Liver (tissue), 10 donors: ENCODE measurements at places on chromosomes 1 and 21.

GRCh38 chr1:240829487-240829886 lies 217.5 kb upstream of the GREM2 start:
- DNase-seq = no peak

GRCh38 chr1:169271098-169271497 lies 96.5 kb downstream of the NME7 start:
- DNase-seq = no peak

DNA sequence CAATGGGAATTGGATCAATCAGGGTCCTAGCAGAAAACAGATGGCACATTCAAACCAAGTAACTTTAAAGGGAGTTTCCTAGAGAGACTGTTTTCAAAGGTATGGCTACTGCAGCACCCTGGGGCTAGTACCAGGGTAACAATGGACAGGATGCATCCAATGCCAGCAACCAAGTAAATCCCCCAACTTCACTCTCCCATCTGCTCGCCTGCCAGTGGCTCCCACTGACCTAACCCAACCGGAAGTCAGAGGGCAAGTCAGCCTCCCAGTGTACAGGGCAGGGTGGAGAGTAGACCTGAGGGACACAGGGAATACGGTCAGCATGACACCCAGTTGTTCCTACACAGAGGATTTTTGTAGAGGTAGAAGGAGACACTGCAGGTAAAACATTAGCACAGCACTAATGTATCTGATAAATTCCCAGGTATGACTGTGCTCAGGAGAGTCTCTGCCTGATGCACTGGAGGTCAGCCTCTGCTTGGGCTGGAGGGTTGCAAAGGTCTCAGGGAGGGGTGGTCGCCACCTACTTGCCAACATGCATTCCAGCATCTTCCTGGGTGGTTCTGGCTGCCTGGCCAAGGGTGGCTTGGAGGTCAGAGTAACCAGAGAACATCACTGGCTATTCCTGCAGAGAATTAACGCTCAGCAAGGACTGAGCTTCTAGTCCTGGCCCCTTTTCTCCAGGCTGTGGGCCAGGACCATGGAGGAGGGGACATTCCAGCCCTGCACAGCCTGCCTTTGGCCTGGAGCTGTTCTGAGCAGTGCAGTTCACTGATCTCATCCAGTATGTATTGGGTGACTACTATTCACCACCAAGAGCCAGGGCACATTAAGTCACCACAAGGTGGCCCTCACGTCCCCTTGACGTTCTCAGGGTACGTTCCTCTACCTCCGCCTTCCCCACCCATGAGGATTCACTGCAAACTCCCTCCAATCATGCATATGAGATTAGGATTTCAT lies 5.1 kb upstream of the GJA4 start:
- DNase-seq = no peak

- DNase-seq = no peak
Measured at GRCh38 chr1:222124602-222125001, 382.7 kb upstream of the DUSP10 start.

- DNase-seq = no peak
Measured at GRCh38 chr1:50980505-50980904, 10.5 kb downstream of the CDKN2C start.

DNA sequence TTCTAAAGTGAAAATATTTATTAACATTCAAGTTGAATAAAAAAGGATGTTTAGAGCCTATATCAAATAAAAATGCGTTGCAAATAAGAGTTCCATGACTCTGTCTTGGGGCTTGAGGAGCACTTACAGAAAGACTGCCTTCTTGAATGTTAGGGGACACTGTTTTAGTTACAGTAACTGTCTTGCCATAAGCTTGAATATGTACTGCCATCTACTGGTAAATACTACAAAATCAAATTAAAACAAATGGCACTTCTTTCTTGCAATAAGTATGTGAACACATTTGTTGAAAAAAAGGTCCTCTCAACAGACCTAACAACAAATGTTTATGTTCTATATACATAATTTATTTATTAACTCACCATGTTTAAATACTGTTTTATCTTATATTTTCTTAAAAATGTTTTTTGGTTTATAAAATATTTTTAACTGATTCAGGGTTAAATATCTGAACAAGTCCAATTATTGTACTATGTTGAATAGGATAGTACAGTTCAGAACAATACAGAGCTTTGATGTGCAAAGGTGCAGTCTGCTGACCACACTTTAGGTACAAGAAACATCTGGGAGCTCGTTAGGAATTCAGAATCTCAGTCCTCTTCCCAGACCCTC lies 199.5 kb downstream of the LRRIQ3 start:
- no peak for DNase-seq

DNA sequence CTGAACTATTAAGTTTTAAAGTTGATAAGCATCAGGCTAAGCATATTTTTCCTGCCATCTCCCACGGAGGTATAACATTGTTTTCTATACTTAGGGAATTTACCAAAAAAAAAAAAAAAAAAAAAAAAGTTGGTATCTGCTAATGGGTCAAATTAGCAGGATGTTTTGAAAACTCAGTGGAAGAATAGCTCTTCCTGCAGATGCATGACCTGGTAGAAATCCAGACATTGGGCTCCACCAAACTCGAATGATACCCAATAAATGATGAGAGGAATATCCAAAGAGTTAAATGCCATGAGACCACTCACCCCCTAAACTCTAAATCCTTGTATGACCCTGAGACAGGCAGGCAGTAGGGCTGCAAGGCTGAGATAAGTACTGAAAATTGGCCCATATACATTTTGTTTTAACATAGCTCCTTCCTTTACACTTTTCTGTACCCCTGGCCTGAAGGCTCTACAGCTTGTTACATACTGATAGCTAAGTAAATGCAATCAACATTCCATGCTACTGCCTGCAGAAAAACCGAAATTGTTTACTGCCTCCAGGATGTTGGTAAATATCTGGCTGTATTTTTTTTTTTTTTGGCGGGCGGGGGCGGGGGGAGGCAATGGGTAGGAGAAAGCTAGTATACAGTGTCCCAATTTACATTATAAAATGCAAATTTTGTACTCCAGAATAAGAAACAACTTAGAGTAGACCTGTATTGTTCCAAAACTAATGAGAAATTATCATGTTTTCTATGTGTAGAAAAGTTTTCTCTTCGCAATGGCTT lies 57.6 kb downstream of the NFIA start:
- no peak for DNase-seq

GRCh38 chr1:84795966-84796600 lies 96.9 kb downstream of the LPAR3 start:
- DNase-seq = no peak

GRCh38 chr1:197312163-197312562 lies 44.1 kb downstream of the CRB1 start:
- DNase-seq = no peak

DNA sequence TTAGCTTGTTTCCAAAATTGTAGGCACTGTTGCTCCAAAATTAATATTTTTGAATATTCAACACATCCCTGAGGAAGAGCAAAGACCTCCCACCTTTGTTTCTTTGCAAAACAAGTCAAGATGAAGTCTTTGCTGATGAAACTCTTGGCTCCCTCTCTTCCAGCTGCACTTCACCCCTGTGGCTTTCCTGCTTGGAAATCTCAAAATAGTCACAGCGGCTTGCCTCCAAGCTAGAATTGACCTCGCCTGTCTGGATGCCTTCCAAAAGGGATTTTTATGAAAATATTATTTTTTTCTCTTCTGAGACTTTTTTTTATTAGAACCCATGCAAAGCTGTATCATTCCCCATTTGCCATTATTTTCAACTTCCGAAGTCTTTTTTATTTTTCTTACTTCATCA lies 71.1 kb upstream of the MROH9 start:
- DNase-seq = no peak

DNA sequence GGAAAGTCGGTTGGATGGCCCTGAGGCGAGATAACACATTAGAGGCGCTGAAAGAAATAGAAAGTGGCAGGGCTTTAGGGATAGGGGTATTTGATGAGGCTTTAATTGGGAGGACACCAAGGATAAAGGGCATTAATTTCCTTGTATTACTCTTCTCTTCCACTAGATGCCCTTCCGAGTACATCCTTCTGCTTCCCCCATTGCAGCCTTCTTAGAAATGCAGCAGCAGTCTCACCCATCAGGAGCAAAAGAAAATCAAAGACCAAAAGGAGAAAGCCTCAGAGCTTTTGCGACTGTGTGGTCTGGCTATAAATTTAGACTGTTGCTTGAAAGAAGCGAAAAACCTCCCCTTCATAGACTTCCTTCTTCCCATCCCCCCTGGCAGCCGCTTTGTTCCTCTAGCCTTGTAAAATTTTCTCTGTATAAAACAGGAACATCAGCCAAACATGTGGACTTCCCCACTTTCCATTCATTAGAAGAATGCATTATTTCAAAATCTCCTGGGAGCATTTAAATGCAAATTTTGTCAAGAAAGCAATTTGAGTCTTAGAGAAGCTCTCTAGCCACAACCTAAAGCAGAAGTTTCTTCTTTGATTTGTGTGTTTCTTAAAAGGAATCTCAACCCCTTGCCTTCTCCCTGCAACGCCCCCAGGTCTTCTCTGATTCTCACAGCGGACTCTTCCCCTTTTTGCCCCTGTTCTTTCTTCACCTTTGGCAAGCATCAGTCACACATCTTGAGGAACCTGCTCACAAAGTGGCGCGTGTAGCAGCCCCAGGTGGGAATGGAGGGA lies 76.6 kb downstream of the NDUFS5 start:
- DNase-seq = no peak

DNA sequence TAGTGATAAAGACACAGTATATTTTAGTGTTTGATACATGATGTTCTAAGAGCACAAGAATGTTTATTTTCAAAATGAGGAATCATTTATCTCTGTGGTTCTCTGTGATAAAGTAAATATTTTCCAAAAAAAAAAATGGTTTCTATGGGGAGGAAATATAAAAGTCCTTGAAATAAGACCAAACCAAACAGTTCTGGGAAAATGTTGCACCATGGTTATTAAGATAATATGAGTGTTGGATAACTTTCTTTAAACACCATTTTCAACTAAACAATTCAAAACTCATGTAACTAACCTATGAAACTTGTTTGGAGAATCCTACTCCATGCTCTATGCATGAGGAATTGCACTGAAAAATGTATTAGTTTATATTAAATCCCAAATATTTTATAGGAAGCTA lies 184.6 kb downstream of the KCNT2 start:
- no peak for DNase-seq

DNA sequence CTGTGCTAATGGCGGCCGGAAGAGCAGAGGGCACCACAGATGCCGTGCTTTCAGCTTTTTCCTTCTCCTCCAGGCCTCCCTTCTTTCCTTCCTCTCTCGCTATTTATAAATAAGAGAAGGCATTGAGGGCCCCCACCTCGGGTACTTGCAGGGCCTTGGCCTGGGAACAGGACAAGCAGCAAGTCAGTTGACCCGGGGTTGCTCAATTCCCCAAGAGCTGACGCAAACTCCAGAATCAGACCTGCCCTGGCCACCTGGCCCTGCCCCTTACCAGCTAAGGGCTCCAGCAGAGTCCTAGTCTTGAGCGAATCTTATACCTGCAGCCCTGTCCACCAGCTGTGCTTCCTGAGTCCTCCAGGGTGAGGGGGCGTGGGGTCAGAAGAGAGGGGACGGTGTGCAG lies 13.5 kb downstream of the TNFRSF1B start:
- no peak for DNase-seq

GRCh38 chr1:2242814-2243725 lies 15.0 kb downstream of the SKI start:
- no peak for DNase-seq

DNA sequence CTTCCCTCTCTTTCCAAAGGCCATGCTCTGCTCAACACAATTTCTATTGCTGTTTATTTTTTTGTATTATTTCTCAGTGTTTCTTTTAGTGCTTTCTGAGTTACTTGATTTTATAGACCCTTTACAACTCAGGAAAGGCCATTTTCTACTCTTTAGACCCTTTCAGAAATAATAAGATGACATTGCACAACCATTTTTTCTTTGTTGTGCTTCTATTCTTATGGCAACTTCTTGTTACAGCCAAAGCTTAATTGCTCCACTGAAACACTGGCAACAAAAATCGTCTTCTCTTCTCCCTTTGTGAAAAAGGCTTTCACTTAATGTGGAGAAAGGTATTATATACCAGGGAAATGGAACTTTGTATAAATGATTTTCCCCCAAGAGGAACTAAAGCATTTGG lies 39.0 kb upstream of the SAMSN1 start:
- DNase-seq = no peak

DNA sequence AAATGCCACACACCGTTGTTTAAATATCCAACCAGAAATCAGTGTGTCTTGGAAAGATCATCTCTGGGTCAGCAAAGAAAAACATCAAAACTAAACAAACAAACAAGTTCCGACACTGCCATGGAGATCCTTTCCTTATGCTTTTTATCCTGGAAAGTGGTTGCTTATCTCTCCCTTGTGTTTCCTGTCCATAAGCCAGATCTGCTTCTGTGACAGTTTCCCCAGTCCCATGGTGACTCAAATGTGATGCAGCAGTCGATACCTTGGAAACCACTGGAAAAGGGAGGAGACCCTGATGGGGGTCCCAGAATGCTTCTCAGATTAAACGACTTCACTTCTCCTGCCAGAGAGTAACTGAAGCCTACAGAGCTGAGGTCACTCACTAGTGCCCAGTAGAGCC lies 94.7 kb downstream of the DMRTA2 start:
- DNase-seq = no peak

DNA sequence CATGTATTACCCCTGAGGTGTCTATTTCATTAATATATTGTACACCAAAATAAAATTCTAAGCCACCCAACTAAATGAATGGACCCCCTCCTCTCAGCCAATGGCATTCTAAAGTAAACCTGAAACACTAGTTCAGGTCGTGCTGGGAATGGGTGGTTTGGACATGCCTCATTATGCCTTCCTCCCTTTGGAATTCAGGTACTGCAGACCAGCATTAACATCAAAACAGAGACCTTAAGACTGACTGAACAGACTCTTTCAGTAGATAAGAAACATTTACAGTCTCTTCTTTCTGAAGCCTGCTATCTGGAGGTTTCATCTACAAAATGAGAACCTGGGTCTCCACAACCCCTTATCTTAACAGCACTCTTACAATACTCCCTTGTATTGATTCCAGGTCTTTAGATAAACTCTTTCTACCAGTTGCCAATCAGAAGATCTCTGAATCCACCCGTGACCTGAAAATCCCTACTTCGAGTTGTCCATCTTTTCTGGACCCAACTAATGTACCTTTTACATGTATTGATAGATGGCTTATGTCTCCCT lies 93.6 kb downstream of the PKN2 start:
- no peak for DNase-seq

DNA sequence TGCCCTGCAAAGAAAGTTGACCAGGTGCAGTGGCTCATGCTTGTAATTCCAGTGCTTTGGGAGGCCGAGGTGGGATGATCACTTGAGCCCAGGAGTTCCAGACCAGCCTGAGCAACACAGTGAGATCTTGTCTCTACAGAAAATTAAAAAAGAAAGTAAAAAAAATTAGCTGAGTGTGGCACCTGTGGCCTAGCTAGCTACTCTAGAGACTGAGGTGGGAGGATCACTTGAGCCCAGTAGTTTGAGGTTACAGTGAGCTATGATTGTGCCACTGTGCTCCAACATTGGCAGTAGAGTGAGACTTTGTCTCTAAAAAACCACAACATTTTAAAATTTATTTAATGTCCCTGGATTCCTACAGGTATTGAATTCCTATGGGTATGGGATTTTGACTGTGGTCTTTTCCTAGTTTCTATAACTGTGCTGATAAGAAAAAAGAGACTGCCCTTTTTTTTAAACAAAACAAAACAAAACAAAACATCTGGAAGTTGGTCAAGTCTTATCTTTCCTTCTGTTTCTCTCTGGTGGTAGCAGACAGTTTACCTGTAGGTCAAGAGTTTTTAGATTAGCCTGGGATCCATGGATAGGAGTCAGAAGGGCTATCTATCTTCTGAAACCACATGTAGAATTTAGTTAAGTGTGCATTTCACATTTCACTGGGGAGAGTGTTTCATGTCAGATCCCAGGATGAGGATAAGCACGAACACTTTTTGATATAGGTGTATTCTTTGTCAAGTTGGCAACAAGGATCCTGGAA lies 18.8 kb downstream of the UCK2 start:
- no peak for DNase-seq

GRCh38 chr1:40140211-40140973 lies 20.8 kb upstream of the RLF start:
- no peak for DNase-seq
